Stimulated activated CD8-positive, alpha-beta memory T cell treated with anti-CD3 and anti-CD28 coated beads, Interleukin-7, amount 100 ng/mL, for 1 hour (primary cell): ENCODE measurements at places on chromosomes 5 and 9.

DNA sequence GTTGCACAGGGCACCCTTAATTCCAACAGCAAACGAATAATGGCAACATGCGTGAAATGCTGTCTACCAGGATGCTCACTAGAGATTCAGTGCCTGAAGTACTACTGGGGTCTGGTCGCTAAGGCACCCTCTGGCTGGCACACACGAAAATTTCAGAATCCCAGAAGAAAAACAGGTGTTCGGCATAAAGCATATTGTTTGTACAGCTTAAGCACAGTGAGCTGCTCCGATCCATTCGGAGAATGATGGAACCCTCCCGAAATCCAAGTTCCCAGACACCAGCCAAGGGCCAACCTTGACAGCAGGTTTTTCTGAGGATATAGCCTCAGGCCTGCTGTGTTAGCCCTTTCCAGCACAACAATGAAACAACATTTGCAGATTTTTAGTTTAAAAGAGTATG is 61.4 kb upstream of the ALDH1B1 start:
- no peak for DNase-seq

GRCh38 chr5:159424123-159424522 is 93.8 kb upstream of the IL12B start:
- DNase-seq = no peak

GRCh38 chr5:57174890-57175510 is 1.1 kb downstream of the GPBP1 start:
- no peak for DNase-seq

DNA sequence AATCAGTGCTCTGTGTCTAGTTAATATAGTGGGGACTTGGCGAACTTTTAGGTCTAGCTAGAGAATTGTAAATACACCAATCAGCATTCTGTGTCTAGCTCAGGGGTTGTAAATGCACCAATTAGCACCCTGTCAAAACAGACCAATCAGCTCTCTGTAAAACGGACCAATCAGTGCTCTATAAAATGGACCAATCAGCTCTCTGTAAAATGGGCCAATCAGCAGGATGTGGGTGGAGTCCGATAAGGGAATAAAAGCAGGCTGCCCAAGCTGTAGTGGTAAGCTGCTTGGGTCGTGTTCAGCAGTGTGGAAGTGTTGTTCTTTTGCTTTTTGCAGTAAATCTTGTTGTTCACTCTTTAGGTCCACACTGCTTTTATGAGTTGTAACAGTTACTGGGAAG is 3.6 kb upstream of the OTULINL start:
- DNase-seq = no peak

DNA sequence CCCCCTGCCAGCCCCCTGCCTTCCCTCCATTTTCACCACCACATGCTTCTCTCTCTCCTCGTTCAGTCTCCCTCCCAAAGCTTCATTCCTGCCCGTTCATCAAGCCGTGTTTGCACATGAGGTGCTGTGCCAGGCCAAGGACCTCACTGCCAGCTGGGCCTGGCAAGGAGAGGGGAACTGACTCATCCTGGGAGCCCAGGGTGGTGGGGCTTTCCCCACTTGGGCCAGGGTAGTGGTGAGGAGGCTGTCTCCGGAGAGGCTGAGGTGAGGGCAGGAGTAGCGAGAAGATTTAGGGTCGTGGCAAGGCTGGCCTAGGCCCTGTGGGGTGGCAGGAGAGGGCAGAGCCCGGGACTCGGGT is 30.4 kb upstream of the NOTCH1 start:
- no peak for DNase-seq

DNA sequence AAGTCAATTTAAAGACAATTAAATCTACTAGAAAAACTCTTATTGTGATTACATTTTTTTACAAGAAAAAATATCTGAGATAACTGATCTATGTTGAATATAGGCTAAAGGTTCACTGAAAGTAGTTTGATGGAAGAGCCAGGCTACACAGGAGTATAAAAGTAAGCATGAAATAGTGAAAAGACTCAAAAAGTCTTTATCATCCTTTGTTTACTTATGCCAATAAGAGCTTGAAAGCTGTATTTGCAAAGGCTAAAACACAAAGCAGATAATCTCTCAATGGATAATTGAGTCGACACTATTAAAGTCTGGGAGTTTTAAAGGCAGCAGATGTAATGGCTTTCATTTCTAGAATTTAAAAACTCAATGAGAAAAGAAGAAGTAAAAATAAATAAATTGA is 42.0 kb downstream of the SSBP2 start:
- DNase-seq = no peak

DNA sequence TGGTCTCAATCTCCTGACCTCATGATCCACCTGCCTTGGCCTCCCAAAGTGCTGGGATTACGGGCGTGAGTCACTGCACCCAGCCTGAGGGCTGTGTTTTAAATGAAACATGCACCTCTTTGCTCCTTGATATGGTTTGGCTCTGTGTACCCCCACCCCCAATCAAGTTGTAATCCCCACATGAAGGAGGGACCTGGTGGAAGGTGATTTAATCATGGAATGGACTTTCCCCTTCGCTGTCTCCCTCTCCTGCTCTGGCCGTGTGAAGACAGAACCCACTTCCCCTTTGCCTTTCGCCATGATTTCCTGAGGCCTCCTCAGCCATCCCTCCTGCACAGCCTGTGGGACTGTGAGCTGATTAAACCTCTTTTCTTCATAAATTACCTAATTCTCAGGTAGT is 12.5 kb upstream of the NOTCH1 start:
- DNase-seq = no peak

GRCh38 chr9:104961701-104962359 is 33.9 kb upstream of the ABCA1 start:
- DNase-seq = no peak

DNA sequence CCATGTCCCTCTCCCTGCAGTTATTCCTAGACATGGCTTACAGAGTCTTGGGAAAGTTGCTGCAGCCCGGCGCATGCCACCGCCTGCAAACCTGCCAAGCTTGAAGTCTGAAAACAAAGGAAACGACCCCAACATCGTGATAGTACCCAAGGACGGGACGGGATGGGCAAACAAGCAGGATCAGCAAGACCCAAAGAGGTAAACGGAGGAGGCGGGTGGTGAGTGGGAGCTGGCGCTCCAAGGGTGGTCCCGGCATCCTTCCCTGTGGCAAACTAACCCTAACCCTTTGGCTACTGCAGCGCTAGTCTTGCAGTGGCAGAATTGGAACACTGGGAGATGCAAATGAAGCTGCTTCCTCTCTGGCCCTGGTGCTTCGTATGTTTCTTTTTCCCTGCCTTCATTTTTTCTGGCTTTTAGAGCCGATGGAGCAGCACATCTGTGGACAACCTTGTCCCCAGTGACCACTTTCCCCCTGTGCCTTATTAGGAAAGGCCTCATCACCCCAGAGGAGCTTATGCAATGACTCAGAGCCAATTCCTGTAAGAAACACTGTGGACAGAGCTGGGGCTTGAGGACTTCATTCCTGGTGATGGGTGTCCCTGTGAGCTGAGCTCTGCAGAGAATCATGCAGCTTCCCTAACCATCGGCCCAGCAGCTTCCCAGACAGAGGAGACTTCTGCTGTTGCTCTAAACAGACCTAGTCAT is 38.9 kb downstream of the PRRC2B start:
- no peak for DNase-seq

DNA sequence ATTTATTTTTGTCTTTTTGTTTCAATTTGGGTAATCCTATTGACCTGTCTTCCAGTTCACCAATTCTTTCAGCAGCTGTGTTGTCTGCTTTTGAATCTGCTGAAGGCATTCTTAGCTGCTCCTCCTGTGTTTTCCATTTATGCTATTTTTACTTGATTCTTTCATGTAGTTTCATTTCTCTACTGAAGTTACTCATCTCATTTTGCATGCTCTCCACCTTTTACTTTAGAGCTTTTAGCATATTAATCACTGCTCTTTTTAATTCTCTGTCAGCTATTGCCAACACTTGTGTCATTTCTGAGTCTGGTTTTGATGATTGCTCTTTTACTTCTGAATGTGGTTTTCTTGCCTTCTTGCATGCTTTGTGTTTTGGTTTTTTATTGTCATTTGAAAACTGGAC is 496.0 kb upstream of the CLINT1 start:
- no peak for DNase-seq

GRCh38 chr9:9538766-9539165 is 1074.0 kb downstream of the PTPRD start:
- no peak for DNase-seq

- no peak for DNase-seq
Measured at GRCh38 chr5:94467346-94467953, 151.0 kb downstream of the KIAA0825 start.

- no peak for DNase-seq
Measured at GRCh38 chr9:33992632-33993031, 56.1 kb downstream of the UBAP2 start.

GRCh38 chr5:41161271-41161670 is 52.1 kb downstream of the C6 start:
- DNase-seq = no peak

DNA sequence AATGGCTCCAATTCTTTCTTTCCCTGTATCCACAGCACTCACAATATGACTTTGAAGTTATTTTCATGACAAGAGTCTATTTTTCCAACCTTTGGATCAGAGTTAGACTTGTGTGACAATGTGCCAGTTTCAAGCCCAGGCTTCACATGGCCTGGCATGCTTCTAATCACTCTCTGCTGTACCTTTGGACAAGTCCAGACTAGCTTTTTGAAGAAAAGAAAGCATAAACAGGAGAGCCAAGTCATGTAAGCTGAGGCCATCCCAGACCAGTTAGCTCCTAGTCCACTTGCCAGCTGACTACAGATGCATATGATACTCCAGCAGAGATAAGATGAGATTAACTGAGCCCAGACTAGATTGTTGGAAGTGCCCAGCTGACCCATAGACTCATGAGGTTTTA is 513.6 kb upstream of the C9orf72 start:
- DNase-seq = no peak

- no peak for DNase-seq
Measured at GRCh38 chr5:177097016-177097985, 10.6 kb downstream of the FGFR4 start.

DNA sequence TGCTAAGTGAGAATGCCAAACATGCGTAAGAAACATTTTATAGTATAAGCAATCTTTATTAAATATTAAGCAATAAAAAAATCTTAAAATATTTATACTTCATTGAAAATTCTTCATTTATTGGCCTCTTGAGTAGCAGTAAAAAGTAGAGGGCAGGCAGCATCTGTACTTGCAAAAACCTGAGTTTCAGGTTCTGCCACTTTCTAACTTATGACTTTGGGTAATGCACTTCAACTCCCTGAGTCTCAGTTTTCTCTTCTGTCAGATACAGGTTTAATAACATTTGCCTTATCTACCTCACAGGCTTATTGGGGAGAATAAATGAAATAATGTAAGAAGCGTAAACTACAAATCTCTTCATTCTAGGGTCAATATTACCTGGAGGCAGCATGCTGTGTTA is 19.8 kb upstream of the MCTP1 start:
- DNase-seq = no peak

DNA sequence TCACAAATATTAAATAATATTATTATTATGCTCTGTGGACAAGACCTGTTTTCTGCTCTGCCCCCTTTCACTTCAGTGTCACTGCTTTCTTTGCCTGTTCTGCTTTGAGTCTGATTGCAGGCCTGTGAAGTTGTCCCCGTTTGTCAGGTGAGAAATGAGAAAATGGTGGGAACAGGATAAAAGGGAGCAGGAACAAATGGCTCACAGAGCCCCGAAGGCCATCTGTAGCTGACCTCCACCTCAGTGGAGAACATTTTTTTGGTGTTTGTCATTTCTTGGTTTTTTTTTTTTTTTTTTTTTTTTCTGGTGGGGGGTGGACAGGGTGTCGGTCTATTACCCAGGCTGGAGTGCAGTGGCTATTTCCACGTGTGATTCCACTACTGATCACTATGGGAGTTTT is 13.2 kb upstream of the S100Z start:
- DNase-seq = no peak

DNA sequence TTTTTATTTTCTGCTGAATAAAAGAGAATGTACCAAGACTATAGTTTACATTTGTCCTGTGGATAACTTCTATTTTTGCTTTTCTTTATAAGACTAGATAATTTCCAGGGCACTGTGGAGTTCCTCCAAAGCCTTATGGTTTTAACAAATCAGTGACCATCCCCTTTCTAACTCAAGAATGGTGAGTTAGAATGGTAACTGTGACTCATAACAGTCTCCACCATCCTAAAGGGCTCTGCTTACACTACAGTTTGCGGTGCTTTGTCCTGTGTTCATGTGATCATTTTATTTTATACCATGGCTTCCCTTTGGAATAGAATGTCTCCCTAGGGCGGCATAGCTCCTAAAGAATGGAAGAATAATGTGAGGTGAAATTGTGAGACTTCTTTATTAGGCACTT is 30.2 kb downstream of the WDR36 start:
- no peak for DNase-seq

DNA sequence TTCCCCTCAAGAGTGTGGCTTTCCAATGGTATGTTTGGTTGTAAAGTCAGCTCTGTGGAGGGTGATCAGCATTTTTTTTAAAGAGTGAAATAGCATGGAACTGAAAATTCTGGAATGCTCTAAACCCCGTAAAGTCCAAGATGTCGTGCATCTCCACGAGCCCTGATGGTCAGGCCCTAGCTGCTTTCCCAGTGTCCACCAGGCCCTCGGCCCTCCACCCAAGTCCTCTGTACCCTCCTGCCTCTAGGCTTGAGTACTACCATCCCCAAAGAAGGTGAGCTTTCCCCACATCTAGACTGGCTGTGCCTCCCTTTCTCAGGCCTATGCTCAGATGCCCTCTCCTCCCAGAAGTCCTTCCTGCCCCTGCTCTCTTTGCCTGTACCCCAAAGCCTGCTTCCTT is 280.3 kb downstream of the GADD45G start:
- no peak for DNase-seq

DNA sequence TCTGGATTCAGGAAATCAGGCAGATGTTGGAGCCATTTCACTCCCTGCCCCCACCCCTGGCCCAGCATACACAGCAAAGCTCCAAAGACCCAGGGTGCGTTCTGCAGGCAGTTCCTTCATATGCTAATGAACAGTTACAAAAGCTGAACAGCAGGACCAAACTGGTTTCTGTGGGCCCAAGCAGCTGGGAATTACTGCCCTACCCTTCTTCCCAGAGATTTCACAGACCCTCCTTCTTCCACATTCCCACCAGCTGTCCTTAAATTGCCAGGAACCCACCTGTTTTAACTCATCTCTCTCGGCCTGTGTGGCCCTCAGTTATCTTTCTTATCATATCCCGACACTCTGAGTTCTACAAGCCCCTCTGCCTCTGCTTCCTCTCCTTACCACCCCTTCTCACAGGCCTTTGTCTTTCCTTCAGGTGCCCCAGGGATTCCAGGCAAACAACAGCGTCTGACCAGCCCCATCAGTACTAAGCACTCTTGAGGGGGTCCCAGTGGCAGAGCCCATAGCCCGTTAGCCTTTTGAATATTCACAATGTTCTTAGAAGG is 10.6 kb upstream of the F2RL1 start:
- DNase-seq = no peak

- DNase-seq = no peak
Measured at GRCh38 chr5:178569485-178569884, 20.7 kb downstream of the COL23A1 start.

GRCh38 chr9:120366644-120367019 is 213.3 kb downstream of the CDK5RAP2 start:
- no peak for DNase-seq

GRCh38 chr5:1685066-1685465 is 114.6 kb downstream of the MRPL36 start:
- no peak for DNase-seq
